ENCODE measurements at places on chromosomes 1 and 21.

DNA sequence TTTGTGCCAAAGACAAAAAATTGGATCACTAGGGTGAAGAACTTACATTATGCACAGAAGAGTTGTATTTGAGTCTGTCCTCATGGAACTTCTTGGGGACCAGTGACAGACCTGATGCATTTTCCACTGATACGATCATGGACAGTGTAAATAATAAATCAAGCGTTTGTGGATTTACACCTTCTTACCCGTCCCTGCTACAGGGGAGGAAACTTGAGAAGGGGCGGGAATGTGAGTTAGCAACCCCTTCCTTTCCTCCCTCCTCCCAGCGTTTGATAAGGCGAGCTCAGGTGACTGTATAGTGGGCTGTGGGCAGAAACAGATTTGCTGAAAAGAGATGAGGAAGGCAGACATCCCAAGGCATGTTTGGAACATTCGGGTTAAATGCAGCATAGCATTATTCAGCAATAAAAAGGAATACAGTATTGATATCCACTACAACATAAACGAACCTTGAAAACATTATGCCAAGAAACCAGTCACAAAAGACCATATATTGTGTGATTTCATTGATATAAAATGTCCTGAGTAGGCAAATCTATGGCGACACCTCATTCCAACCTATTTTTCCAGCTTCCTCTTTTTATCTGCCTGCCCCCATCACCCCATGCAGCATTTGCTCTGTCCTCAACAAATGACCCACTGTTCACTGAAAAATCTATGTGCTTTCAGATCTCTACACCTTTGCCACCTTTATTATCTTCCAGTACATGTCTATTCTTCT is 128.7 kb downstream of the ZZZ3 start:
- DNase-seq = no peak

DNA sequence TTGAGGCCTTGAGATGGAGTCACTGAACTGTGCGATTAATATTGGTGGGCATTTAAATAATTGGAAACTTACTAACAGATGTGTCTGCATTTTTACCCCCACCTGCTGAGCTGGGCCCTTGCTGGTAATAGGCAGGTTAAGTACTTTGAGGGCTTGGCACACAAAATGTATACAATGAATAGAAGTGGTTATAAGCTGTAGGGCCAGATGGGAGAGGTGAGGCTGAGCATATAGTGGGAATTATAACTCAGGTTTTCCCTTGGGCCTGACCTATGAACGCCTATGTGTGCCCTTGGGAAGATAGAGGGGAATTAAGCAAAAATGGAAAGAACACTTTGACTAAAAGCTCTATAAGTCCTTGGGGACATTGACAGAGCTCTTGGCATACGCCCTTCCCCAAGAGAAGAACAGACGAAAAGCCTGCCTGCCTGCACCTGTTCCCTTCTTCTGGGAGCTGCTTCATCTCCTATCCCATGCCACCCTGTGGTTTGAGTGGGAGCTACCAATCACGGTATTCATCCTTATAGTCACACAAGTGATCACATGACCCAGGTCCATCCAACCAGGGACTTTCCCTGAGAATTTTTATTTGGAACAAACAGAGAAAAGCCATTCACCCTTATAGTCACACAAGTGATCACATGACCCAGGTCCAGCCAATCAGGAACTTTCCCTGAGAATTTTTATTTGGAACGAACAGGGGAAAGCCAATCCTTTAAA is 260.7 kb upstream of the CSF3R start:
- no peak for DNase-seq

DNA sequence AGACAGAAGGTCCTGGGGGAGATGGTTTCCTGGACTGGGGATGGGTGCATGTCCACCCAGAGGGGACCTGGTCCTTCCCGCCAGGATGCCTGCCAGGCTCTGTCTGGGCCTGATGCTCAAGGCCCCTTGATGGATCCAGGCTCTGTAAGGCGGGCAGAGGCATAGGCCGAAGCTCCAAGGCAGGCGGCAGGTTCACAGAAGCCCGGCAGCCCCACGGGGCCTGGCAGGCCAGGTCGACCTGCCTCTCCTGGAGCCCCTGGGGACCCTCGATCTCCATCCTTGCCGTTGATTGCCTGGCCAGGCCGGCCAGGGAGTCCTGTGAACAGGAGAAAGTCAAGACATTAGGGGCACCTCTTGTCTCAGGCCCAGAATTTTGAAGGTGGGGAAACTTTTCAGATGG is 16.0 kb downstream of the COL9A2 start:
- no peak for DNase-seq

DNA sequence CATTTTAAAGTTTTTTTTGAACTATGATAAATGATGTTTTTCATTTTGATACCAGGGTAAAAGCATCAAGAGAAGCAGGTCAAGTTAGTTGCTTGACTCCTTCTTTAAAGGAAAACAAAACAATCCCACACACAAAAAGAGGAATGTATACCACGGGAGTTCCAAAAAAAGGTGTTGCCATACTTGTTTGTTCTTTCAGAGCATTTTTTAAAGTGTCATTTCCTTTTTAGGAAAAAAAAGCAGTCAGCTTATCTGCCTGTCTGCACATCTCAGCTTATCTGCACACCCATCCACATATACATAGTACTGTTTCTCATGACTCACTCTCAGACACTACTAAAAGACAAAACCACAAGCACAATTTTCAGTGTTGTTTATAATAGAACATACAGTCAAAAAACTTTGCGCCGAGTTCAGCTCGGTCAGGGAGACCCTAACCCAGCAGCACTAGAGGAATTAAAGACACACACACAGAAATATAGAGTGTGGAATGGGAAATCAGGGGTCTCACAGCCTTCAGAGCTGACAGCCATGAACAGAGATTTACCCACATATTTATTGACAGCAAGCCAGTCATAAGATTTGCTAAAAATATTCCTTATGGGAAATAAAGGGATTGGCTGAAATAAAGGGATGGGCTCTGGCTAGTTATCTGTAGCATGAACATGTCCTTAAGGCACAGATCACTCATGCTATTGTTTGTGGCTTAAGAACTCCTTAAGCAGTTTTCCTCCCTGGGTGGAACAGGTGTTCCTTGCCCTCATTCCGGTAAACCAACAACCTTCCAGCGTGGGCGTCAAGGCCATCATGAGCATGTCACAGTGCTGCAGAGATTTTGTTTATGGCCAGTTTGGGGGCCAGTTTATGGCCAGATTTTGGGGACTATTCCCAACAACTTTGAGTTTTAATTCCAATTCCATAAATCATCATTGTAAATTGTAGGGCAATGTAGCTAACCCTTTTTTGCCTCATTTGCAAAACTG is 11.4 kb upstream of the MNDA start:
- DNase-seq = peak; percentile 11

DNA sequence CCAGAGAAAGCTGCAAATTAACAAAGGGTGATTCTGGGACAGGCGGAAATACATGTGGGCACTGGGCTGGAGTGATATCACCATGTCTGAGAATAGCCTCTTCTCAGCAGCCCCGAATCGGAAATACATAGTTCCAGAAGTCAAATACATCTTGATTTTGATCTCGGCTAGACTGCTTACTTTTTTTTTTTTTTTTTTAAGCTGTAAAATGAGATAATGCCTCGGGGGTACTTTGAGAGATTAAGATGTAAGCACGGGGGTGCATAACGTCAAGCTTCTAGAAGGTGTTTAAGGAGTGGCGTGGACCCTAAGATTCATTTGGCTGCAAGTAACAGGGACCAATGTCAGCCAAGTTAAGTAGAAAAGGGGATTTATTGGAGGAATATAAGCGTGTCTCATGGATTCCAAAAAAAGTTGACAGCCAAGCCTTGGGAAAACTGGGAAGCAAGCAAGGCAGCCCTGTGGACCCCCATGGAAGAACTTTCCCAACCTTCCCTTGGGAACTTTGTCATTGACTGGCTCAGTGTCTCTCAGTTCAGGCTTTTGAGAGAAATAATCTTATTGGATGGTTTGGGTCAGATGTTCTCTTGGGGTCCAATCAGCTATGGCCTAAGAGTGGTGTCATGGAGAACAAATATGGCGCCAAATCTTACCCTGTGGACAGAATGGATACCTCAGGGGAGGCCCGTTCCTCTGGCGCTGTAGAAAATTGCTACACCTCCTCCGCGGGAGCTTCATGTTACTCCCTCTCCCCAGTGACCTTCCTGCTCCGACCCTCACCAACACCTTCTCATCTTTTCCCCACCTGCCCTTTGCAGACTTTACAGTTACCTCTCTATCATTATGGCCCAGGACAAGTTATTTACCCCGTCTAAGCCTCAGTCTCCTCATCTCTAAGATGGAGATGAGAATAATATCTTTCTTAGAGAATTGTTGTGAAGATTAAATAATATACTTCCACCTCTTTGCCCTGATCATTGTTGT is 186.6 kb downstream of the KAZN start:
- no peak for DNase-seq
